ENCODE measurements at places on chromosomes 2 and 18. TPM values are rescaled to one million over a fixed set of nuclear protein-coding genes. Genes with fewer than 3 reads are reported as not detected.
A peak's percentile ranks its signal among the peaks of the same experiment; 100 is the strongest.

RASGRP3 gene
- 22.6 TPM for total RNA-seq

GRCh38 chr2:61911510-61911909, 6.0 kb downstream of the COMMD1 start:
- no peak for DNase-seq

GRCh38 chr18:62196079-62196478, 9.0 kb downstream of the RELCH start:
- DNase-seq, result no peak

GRCh38 chr2:74573747-74574562, 19.4 kb downstream of the DOK1 start:
- peak; percentile 50 for DNase-seq

- DNase-seq, result peak; percentile 65
Measured at GRCh38 chr2:127650041-127650784, 4.3 kb downstream of the GPR17 start.

PDCD1 gene
- total RNA-seq, result 1.6 TPM

ALPI gene
- total RNA-seq, result 0.09 TPM

- no peak for DNase-seq
Measured at GRCh38 chr18:63924551-63924950, 16.8 kb downstream of the SERPINB10 start.

CYP26B1 gene
- total RNA-seq, result 2.5 TPM

DNA sequence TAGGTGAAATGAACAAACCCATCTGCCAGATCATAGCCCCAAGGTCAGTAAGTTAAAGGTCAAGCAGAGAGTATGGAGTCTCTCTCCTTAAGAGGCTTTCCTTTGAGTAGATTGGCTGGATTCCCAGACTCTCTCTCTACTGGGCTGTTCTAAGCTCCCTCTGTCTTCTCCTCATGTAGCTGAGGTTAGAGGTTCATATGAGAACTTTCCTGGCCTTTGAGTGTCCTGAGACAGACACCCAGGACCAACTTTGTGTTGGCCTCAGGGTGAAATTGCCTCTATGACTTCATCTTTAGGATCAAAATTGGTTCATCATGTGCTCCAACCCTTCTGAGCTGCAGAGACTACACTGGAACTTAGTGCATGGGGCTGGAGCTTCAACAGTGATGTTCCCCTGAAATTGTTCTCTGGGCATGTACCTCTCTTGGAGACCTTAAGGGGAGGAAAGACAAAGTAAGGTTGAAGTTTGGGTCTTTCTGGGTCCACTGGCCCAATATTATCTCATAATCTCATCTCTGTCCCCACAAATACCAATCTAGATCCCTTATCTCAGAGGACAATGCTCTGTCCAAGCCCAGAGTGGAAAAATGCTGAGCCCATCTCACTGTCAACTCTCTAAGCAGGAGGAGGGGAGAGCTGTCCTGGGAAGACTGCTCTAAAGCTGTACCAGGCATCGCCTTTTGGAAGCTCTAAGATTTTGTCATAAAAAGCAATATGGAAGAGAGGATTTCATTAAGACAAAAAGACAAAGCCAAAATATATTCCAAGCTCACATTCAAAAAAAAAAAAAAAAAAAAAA, 177.3 kb upstream of the ARL4C start:
- no peak for DNase-seq

CCBE1 gene
- total RNA-seq, result 2.2 TPM

DNA sequence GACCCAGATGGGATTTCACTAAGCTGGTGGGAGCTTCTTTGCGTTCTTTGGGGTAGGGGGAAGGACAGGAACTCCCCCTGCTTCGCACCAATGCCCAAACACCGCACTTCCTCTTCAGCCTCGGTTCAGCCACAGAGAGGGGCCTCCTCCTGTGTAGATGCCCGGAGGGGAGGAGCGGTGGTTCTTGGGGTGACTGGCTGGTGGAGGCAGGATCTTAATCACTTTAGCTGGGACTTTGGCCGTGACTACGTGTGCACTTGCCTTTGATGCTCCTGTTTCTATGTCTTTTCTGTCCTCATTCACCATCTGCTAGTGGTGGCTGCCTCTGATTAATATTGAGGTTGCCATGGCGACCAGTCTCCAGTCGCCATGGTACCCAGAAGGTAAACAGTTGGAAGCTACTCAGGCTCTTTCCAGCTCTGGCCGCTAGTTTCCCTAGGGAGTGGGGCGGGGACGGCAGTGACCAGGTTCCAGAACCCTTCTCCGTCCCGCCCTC, 1.9 kb downstream of the CNGA3 start:
- DNase-seq, result peak; percentile 33

GRCh38 chr18:12819322-12819721, 64.7 kb downstream of the PTPN2 start:
- DNase-seq, result no peak

GRCh38 chr2:14125624-14126293, 506.8 kb upstream of the LRATD1 start:
- DNase-seq, result peak; percentile 6

IL1RL1 gene
- 32.3 TPM for total RNA-seq

All from kidney (tissue), 22 donors.